ENCODE measurements at places on chromosomes 12 and 14. TPM values are rescaled to one million over a fixed set of nuclear protein-coding genes. Genes with fewer than 3 reads are reported as not detected.

GRCh38 chr12:46134205-46134811 lies 134.5 kb downstream of the SLC38A1 start:
- H3K27ac ChIP-seq = peak overlapping the region; percentile 2
- no peaks in the 10 kb centered on the region for H3K27me3 ChIP-seq
- DNase-seq = no peak

DNA sequence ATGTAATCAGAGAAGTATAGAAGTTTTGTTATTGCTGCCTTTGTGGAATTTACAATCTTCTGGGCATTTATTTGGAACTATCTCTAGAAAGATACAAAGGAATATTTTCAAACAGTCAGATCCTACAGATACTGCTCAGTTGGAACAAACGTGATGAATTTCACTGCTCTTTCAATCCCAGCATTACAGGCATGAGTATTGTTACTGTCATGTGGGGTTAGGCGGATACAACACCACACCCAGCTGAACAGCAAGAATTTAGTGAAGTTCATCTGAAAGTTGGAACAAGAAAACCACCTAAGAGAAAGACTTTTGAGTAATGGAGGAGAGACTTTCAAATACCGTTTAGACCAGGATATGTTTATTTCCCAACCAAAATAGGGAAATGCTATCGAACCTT lies 123.3 kb upstream of the PLXNC1 start:
- H3K4me3 ChIP-seq = no peak overlapping the region
- H3K27me3 ChIP-seq = no peaks in the 10 kb centered on the region
- no peaks in the 10 kb centered on the region for H3K36me3 ChIP-seq
- H3K27ac ChIP-seq = no peak overlapping the region

The LMNTD1 gene
- polyA plus RNA-seq = 0.22 TPM

The RASSF8 gene
- 20.2 TPM for polyA plus RNA-seq

The ALX1 gene
- 0.06 TPM for polyA plus RNA-seq

DNA sequence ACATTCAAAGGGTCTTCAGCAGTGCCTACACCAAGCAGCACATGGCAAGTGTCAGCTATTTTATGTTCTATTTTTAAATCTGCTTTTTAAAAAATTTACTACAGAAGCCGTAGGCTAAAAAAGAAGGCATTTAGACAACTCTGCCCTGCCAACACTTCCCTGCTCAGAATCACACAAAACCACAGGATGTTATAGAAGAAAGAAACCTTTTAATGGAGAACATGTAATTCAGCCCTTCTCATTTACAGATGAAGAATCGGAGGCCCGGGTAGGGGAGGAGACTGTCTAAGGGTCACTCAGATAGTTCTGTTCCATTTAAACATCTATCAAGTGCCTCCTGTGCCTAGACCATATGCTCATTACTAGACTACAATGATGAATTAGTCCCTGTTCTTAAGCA lies 171.8 kb upstream of the NTF3 start:
- H3K27ac ChIP-seq = no peak overlapping the region
- H3K27me3 ChIP-seq = no peaks in the 10 kb centered on the region
- H3K36me3 ChIP-seq = no peaks in the 10 kb centered on the region

GRCh38 chr12:77973579-77973978 lies 142.9 kb downstream of the NAV3 start:
- no peak for DNase-seq
- H3K4me3 ChIP-seq = no peak overlapping the region
- H3K27me3 ChIP-seq = no peaks in the 10 kb centered on the region
- H3K36me3 ChIP-seq = no peaks in the 10 kb centered on the region

DNA sequence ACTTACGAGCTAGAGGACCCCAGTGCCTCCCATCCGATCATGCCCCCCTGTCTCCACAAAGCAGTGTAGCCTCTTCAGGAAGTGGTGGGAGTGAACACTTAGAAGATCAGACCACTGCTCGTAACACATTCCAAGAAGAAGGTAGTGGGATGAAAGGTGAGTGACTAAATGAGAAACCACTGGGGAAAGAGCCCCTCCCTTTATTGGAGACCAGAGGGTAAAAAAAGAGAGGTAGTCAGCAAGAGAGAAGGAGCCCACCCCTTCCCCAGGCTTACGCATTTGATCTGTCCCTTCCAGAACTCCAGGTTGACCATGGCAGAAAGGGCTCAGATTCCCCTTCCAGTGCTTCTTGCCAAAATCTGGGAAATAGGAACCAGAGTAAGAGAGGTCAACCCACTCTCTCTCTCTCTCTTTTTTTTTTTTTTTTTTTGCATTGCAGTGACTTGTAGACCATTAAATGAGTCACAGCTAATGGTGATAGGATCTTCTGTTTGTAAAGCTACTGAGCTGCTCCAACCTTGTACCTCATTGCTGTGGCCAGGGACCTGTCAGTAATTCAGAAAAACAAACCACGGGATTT lies 165.4 kb downstream of the GCH1 start:
- H3K36me3 ChIP-seq = no peaks in the 10 kb centered on the region
- no peak overlapping the region for H3K4me3 ChIP-seq

DNA sequence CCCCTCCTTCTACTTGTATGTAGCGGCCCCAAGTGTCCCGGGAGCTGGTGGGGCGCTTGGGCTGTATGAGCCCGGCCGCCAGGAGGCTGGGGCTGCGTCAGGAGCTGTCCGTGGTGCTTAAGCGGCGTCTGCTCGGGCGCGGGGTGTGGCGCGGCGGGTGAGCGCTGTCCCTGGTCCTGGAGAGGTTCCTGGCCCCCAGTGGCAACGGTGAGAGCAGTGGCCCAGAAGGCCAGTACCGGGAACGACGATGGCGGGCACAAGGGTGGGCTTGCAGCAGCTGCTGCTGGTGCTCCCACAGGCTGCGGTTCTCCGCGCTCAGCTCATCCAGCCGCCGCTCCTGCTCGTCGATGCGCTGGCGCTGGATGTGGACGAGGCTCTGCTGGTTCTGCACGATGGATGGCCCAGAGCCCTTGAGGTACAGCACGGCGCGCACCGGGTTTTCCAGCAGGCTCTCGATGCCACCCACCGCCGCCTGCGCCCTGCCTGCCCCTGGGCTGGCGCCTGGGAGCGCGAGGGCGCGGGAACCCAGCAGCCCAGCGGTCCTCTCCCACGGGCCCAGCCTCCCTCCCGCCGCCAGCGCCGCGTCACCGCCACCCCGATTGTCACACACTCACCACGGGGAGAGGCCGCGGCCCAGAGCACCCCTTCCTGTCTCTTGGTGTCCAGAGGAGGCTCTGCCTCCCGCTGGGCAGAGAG lies 41.9 kb upstream of the FKBP4 start:
- no peaks in the 10 kb centered on the region for H3K36me3 ChIP-seq
- H3K4me1 ChIP-seq = no peaks in the 10 kb centered on the region
- peak; percentile 73 for DNase-seq
- H3K27ac ChIP-seq = no peak overlapping the region

The ZNF140 gene
- 28.5 TPM for polyA plus RNA-seq

The PCED1B gene
- 4.3 TPM for polyA plus RNA-seq

The PAX9 gene
- polyA plus RNA-seq = 0.06 TPM

DNA sequence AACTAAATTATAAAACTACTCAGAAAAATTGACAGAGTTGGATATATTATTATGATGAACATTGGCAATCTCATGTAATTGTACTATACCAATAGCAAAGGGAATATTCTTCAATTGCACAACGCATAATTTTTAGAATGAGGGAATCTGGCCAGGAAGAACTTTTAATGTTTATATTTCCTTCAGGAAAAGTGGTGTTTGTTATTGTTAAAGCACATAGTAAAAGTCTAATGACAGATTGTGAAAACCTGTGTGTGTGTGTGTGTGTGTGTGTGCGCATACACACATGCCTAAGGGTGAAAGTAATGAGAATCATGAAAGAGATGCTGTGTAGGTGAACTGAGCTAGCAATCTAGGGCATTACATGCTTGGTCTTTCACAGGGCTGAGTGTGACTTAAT lies 877.7 kb downstream of the SLC6A15 start:
- DNase-seq = no peak
- no peak overlapping the region for H3K27ac ChIP-seq
- H3K4me1 ChIP-seq = no peaks in the 10 kb centered on the region
- no peaks in the 10 kb centered on the region for H3K36me3 ChIP-seq
- H3K27me3 ChIP-seq = no peaks in the 10 kb centered on the region

GRCh38 chr14:55361190-55361589 lies 50.4 kb downstream of the ATG14 start:
- H3K27ac ChIP-seq = no peak overlapping the region
- H3K4me3 ChIP-seq = no peak overlapping the region
- no peaks in the 10 kb centered on the region for H3K27me3 ChIP-seq
- H3K4me1 ChIP-seq = no peaks in the 10 kb centered on the region
- H3K36me3 ChIP-seq = peaks cover 9% of the 10 kb centered on the region

The TNS2 gene
- 43.5 TPM for polyA plus RNA-seq

GRCh38 chr12:77625441-77625840 lies 205.3 kb upstream of the NAV3 start:
- no peak overlapping the region for H3K4me3 ChIP-seq
- H3K36me3 ChIP-seq = no peaks in the 10 kb centered on the region
- H3K27me3 ChIP-seq = no peaks in the 10 kb centered on the region
- no peak for DNase-seq
- no peaks in the 10 kb centered on the region for H3K4me1 ChIP-seq

DNA sequence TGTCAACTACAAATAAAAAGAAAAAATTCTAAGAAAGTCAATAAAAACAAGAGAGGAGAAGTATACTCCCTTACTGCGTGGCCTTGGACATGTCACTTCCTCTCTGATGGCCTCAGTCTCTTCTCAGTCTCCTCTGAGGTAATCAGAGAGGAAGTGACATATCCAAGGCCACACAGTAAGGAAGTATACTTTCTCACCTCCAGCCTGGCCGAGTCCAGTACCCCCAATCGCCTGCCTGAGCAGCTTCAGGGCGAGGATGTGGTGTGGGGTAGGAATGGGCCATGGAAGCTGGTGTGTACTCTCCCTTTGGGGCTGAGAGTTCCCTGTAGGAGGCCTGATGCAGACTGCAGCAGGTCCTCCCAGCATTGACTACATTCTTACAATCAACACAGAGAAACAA lies 15.8 kb downstream of the VDR start:
- H3K36me3 ChIP-seq = no peaks in the 10 kb centered on the region
- H3K4me1 ChIP-seq = peaks cover 22% of the 10 kb centered on the region
- H3K27me3 ChIP-seq = no peaks in the 10 kb centered on the region

GRCh38 chr14:96082420-96083300 lies 43.5 kb downstream of the C14orf132 start:
- H3K36me3 ChIP-seq = peaks cover 5% of the 10 kb centered on the region
- peaks cover 10% of the 10 kb centered on the region for H3K27me3 ChIP-seq
- H3K4me3 ChIP-seq = no peak overlapping the region
- DNase-seq = no peak

The PRIMA1 gene
- polyA plus RNA-seq = 9.2 TPM

DNA sequence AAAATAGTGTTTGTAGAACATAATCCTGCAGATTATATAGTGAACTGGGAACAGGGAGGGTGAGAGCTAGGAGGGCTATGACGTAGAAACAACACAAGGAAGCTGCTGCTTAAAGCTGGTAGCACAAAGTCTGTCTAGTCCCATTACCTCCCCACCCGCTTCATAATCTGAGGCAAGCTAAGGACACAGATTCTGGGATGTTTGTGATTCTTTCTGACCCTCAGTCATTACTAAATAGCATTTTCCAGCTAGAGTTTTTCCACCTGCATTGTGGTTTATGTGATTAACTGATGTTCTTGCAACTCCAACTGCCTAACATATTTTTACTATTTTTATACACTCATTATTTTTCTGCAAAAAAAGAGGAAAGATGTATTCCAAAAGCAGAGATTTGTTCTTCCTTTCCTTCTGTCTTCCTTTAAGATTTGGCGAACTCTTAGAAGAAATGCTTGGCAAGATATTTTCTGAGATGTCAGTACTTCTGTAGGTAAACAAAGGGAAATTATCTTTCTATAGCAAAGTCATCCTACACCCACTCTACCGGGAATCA lies 293.2 kb upstream of the FAR2 start:
- no peaks in the 10 kb centered on the region for H3K4me1 ChIP-seq
- H3K27me3 ChIP-seq = no peaks in the 10 kb centered on the region
- no peak for DNase-seq

GRCh38 chr12:19140381-19141236 lies 11.1 kb downstream of the PLEKHA5 start:
- no peak for DNase-seq
- no peaks in the 10 kb centered on the region for H3K27me3 ChIP-seq
- no peak overlapping the region for H3K4me3 ChIP-seq
- peaks cover 6% of the 10 kb centered on the region for H3K4me1 ChIP-seq
- H3K27ac ChIP-seq = no peak overlapping the region

- no peak overlapping the region for H3K27ac ChIP-seq
- no peaks in the 10 kb centered on the region for H3K36me3 ChIP-seq
- peaks cover 7% of the 10 kb centered on the region for H3K4me1 ChIP-seq
- no peak for DNase-seq
- H3K27me3 ChIP-seq = no peaks in the 10 kb centered on the region
These were observed 88.5 kb downstream of the PPM1H start for GRCh38 chr12:62846491-62846890.

The TOMM20L gene
- 0.24 TPM for polyA plus RNA-seq

The SLC35F4 gene
- polyA plus RNA-seq = 0.09 TPM

GRCh38 chr12:55827806-55828205 lies 1.6 kb downstream of the DNAJC14 start:
- no peak overlapping the region for H3K27ac ChIP-seq
- H3K4me3 ChIP-seq = no peak overlapping the region
- H3K4me1 ChIP-seq = peaks cover 33% of the 10 kb centered on the region
- no peak for DNase-seq

- DNase-seq = no peak
- no peak overlapping the region for H3K27ac ChIP-seq
- no peaks in the 10 kb centered on the region for H3K4me1 ChIP-seq
- no peak overlapping the region for H3K4me3 ChIP-seq
- no peaks in the 10 kb centered on the region for H3K27me3 ChIP-seq
These were observed 42.3 kb upstream of the EPS8 start for GRCh38 chr12:15831315-15831978.

DNA sequence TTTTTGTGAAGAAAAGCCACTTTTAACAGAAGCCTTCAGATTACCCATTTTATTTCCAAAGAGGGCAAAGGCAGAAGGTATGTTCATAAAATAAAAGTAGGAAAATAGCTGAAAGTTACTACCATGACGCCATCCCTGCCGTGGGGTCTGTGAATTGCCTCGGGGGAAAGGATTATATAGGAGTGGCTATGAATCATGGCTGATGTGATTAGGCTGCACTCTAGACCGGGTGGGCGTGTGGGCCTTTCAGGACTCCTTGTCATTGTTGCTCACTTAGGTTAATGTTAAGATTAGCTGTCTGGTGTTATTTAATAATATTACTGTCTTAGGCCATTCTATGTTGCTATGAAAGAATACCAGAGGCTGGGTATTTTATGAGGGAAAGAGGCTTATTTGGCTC lies 195.5 kb downstream of the EGLN3 start:
- no peak for DNase-seq
- H3K27me3 ChIP-seq = peaks cover 2% of the 10 kb centered on the region
- H3K4me3 ChIP-seq = no peak overlapping the region
- no peak overlapping the region for H3K27ac ChIP-seq
- no peaks in the 10 kb centered on the region for H3K4me1 ChIP-seq
- H3K36me3 ChIP-seq = no peaks in the 10 kb centered on the region

DNA sequence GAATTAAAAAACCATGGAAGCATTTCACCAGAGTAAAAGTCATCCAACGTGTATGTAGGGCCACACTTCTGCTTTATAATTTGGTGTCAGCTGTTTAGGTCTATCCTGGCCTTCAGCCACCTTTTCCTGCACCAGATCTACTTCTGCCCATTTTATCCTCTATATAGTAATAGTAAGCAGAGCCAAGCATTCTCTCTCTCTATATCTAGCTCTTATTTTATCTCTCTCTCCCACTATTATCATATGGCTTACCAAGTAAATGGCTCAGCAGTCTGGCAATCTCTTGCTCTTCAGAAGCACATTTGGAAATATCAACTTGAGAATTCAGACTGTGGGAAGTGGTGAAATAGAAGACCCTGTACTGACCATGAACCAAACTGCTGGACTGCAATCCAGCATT lies 84.1 kb upstream of the FKBP4 start:
- H3K27me3 ChIP-seq = peaks cover 7% of the 10 kb centered on the region
- DNase-seq = no peak
- H3K27ac ChIP-seq = no peak overlapping the region

- H3K4me1 ChIP-seq = peaks cover 59% of the 10 kb centered on the region
- no peak overlapping the region for H3K4me3 ChIP-seq
- no peak overlapping the region for H3K27ac ChIP-seq
- DNase-seq = no peak
- H3K36me3 ChIP-seq = no peaks in the 10 kb centered on the region
These were observed 319.0 kb upstream of the RTL1 start for GRCh38 chr14:101222362-101223070.

Measured in large intestine (tissue), 12 donors.